Activated CD4-positive, alpha-beta T cell treated with anti-CD3 and anti-CD28 coated beads for 36 hours (primary cell): ENCODE measurements at places on chromosomes 1 and 21.

DNA sequence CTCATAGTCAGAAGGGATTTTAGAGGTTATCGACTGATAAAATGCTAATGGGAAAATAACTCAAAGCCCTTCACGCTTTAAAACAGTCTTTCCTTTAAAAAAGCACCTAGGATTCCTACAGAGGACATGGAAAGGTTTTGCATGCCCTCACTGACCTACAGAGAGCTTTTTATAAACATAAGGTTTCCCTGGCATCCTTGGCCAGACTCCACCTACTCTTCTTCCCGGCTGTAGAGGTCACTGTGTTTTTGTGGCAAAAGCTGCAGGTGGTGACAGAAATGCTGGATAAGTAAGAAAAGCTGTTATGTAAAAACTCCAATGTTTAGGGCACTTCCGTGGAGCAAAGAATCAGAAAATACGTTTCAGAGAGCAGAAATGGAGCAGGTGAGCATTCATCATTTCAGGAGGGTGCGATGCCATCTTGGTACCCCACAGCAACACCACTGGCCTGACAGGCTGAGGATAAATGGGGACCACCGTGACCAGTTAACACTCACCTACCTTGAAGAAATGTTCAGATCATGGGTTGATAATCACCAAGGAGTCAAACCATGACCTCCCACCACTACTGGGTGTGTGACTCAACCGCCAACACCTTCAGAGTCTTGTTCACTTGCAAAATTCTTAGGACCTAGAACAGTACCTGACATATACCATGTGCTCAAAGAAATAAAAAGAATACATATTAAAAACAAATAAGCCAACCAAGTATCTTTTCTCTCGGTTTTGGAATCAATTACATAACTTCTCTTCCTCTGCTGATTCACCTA lies 46.6 kb downstream of the SSBP3 start:
- peak; percentile 54 for DNase-seq

- no peak for DNase-seq
Observed at GRCh38 chr1:214838351-214838750, 235.4 kb downstream of the CENPF start.

DNA sequence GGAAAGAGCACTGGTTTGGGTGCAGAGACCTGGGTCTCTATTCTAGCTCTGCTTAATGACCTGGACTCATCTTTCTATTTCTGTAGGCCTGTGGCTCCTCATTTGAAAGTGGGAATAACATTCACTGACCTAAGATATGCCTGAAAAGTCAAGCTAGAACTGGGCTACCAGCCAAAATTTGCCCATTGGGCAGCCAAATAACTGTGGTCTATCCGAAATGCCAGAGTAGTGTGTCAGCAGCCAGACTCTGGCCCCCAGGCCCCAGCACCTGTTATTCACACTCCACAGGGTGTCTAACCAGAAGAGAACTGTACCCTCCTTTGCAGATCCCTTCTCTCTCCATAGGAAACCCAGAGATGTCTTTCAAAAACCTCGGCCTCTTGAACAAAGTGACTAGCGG lies 12.6 kb downstream of the DAB1 start:
- no peak for DNase-seq

- DNase-seq: no peak
Observed at GRCh38 chr1:8115031-8115768, 89.1 kb upstream of the ERRFI1 start.

DNA sequence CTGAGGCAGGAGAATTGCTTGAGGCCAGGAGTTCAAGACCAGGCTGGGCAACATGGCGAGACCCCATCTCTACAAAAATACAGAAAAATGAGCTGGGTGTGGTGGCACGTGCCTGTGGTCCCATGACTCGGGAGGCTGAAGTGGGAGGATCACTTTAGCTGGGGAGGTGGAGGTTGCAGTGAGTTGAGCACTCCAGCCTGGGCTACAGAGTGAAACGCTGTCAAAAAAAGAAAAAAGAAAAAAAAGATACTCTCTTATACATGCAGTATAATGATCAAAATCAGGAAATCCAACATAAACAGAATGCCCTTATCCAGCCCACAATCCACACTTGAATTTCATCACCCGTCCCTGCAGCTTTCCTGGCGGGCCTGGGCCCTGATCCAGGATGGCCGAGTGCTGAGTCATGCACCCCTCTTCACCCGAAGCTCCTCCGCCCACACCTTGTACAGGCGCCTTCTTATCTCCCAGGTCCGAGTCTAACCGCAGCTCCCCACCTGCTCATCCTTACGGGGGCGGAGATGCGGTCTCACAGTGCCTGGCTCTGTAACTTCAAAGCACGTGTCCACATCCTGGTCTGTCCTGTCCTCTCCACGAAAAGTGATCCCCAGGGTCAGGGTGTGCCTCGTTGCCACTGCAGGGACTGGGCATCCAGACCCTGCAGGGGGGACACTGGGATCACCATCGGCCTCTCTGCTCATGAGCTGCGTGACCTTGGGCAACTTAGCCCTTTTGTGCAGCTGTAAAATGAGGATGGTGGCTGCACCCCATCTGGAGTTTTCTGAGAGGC lies 120.2 kb upstream of the SLC45A1 start:
- peak; percentile 23 for DNase-seq

GRCh38 chr1:3588395-3588794 lies 22.9 kb downstream of the MEGF6 start:
- DNase-seq: no peak

- DNase-seq: no peak
Observed at GRCh38 chr1:77536813-77537212, 145.6 kb downstream of the ZZZ3 start.

- DNase-seq: no peak
Observed at GRCh38 chr1:183588827-183589226, 1.4 kb downstream of the NCF2 start.

GRCh38 chr1:68384872-68385411 lies 64.8 kb downstream of the RPE65 start:
- DNase-seq: no peak

DNA sequence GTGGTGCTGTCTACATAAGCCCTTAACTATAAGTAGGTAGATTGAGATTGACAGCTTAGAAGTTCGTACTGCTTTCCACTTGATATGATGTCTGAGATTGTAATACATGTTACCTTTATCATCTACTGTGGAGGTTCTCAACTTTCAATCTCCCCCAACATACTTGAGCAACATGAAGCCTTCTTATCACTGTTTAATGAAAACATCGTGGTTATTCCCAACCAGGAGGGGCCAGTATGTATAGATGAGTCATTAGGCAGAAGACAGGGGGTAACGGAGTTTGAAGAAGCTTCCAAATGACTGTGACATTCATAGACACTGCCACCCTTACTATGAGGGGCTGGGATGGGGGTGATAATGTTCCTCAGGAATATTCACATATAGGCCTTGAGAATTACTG lies 36.0 kb downstream of the CENPF start:
- no peak for DNase-seq

- DNase-seq: no peak
Observed at GRCh38 chr1:78385744-78386462, 104.9 kb upstream of the PTGFR start.

- no peak for DNase-seq
Observed at GRCh38 chr1:117268535-117269455, 58.1 kb upstream of the VTCN1 start.

DNA sequence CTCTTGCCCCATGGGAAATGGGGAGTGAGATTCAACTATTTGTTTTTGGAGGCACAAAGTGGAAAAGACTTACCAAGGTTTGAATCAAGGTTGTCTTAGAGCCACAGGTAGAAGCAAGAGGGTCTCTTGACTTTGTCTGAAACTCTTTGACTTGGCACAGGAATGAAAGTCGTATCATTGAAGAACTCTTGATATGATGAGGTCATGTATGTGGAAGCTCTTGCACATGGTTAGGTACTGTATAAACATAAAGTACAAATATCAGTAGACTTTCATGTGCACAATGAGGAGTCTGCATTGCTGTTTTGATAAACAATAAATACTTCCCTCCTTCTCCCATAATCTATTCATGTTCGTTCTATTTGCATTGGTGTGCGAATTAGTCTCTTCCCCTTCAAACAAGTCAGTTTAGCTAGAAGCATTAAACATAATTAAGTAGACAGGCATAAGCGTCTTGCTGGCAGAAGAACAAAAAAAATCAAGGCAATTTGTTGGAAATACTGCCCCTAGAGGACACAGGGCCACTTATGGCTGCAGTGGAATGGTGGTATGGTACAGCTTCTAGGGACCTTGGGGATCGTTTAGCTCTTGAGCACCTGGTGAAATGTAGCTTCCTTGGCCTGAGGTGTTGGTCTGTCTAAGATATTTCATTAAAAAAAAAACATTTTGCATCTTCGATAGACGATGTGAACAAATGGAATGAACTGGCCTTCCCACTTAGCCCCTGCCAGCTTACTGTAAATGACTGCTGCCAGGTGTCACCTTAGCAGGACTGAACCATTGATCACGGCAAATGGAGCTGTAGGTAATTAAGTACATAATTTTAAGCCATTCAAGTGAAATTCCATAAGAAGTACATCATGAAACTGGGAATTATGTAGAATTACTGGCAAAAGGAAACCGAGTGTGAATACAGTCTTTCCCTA lies 218.0 kb upstream of the GALNT2 start:
- peak; percentile 18 for DNase-seq

GRCh38 chr1:234768171-234768568 lies 158.2 kb upstream of the IRF2BP2 start:
- DNase-seq: peak; percentile 67

GRCh38 chr1:178928041-178928440 lies 57.2 kb upstream of the ANGPTL1 start:
- no peak for DNase-seq

DNA sequence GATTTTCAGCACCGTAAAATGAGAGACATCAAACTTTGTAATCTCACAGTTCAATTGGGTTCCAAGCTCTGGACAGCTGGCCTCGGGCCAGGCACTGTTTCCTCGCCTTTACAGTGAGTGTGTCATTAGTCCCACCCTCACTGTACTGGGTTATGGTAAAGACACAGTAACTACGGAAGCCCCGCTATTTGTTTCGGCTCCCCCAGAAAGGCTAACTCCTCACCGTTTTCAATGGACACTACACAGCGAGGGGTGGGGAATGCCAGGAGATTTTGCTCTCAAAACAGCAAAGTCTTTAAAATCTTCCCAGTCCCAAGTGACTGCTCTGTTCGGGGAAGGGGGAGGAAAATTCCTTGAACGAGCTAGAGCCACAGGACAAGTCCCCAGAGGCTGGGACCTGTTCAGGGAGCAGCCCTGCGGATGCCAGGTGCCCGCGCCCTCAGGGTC lies 757 bp upstream of the SPSB1 start:
- DNase-seq: peak; percentile 31

- DNase-seq: no peak
Observed at GRCh38 chr1:40281853-40282252, 23.8 kb downstream of the ZMPSTE24 start.

DNA sequence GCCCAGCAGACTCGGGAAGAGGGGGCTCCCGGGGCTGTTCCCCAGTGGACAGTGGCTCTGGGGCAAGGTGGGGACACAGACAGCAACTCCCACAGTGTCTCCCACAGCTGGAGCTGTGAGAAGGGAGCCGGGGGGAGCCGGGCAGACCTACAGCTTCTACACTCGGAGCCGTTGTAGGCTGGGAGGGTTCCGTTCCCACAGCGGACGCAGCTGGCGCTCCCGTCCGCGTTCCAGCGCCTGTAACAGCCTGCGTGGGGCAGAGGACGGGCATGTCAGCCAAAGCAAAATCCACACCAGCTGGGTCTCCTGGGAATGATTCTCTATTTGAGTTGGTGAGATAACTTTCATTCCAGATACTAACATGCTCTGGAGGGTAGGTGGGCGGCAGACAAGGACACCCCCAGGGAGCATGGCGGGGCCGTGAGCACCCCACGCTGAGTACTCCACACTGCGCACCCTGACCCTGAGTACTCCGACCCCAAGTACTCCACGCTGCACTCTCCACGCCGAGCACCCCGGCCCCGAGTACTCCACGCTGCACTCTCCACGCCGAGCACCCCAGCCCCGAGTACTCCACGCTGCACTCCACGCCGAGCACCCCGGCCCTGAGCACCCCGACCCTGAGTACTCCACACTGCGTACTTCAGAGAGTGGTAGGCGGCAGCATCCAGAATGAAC lies 13.4 kb upstream of the RNF223 start:
- DNase-seq: no peak

DNA sequence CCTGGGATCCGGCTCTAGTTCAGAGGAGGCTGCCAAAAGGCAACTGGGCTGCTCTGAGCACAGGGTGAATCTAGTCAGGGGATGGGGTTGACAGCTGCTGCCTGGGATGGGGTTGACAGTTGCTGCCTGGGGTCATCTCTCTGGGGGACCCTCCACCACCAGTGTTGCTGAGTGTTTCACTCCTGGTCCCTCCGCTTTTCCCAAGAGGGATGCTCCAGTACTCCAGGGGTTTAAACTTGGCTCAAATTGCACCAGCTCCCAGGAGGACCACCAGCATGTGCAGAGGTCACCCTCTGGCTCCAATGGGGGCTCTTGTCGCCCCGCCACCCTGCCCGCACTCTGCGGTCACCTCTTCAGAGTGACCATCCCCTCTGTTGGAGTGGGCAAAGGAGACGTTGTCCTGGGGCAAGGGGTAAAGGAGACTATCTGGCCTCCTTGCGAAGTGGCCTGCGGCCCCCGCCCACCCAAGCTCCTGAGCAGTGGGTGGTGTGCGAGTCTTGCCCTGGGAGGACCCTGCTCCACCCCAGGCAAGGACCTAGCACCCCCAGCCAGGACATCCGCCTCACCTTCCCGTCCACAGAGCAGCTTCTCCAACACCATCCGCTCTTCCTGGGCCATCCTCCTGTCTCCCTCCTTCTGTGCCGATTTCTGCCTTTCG lies 52.6 kb downstream of the SIK1 start:
- no peak for DNase-seq

GRCh38 chr1:187985145-187985896 lies 1156.6 kb downstream of the PLA2G4A start:
- DNase-seq: no peak

- DNase-seq: no peak
Observed at GRCh38 chr21:35732788-35733187, 327.5 kb downstream of the SETD4 start.

DNA sequence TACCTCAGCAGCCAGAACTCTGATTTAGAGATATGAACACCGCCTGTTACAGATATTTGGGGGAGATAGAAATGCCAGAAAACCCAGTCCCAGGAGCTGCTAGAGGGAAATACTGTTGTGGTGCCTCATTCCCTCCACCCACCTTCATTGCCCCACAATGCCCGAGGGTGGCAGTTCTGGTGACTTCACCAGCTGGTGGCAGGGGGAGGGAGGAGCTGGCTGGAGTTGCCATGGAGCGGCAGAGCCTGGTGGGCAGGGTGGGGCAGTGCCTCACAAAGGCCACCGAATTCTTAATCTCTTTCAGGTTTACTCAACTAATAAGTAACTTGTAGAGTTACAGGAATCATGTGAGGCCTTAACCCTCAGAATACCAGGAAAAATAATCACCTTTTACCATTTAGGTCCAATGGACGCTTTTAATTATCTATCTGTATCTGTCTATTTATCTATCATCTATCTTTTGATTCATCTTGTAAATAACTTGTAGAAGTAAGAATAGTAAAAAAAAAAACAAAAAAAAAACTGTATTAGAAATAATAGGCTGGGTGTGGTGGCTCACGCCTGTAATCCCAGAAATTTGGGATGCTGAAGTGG lies 11.7 kb upstream of the S100A11 start:
- DNase-seq: peak; percentile 83

DNA sequence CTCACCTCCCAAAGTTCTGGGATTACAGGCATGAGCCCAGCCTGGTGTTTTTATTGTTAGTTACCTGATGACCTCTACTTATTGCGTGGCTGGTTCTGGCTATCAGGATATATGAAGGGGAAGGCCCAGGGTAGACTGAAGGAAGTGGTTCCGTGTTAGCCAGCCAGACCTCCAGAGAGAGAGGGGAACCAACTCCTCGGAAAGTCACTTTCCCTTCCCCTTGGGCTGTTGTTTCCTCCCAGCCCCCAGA lies 2.5 kb upstream of the RCSD1 start:
- DNase-seq: no peak

GRCh38 chr1:223556414-223557129 lies 108.9 kb downstream of the CAPN8 start:
- DNase-seq: peak; percentile 81
